Activated CD4-positive, alpha-beta T cell treated with anti-CD3 and anti-CD28 coated beads for 4 hours (primary cell): ENCODE measurements at places on chromosomes 2 and 18.

- no peak for DNase-seq
These were observed 105.0 kb upstream of the ITGA4 start for GRCh38 chr2:181352158-181352557.

GRCh38 chr2:45748239-45748638, 96.8 kb downstream of the PRKCE start:
- DNase-seq: no peak

DNA sequence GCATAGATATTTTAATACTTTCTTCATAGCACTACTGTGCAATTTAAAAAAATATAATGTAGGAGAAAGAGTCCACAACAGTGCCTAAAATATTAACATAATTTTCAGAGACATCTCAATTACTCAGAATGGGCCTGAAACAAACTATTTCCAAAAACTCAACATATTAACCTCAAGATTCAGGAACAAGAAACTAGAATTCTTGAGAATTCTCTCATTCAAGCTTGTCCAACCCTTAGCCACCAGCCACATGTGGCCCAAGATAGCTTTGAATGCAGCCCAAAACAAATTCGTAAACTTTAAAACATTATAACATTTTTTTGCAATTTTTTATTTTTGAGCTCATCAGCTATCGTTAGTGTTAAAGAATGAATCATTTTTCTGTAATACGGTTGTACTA, 35.2 kb downstream of the LNPK start:
- DNase-seq: no peak

GRCh38 chr2:118224895-118225311, 136.6 kb downstream of the INSIG2 start:
- DNase-seq: no peak

DNA sequence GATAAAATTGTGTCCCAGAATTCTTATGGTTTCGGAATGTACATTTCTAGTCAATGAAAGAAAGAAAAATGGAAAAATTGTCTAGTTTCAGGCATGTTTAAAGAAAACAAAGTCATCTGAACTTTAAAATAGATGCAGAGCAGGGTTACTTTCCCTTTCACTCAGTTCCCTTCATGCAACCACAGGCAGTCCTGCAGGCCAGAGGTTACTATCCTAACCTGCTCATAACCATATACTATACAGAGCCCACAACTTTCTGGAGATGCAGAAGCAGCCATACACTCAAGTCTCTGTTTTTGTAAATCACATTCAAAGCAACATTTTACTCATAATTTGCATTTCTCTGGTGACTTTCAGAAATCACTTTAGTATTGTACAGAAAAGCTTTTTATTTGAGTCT, 690.3 kb downstream of the MBD2 start:
- DNase-seq: no peak

GRCh38 chr18:45837283-45838070, 12.0 kb downstream of the SIGLEC15 start:
- no peak for DNase-seq

DNA sequence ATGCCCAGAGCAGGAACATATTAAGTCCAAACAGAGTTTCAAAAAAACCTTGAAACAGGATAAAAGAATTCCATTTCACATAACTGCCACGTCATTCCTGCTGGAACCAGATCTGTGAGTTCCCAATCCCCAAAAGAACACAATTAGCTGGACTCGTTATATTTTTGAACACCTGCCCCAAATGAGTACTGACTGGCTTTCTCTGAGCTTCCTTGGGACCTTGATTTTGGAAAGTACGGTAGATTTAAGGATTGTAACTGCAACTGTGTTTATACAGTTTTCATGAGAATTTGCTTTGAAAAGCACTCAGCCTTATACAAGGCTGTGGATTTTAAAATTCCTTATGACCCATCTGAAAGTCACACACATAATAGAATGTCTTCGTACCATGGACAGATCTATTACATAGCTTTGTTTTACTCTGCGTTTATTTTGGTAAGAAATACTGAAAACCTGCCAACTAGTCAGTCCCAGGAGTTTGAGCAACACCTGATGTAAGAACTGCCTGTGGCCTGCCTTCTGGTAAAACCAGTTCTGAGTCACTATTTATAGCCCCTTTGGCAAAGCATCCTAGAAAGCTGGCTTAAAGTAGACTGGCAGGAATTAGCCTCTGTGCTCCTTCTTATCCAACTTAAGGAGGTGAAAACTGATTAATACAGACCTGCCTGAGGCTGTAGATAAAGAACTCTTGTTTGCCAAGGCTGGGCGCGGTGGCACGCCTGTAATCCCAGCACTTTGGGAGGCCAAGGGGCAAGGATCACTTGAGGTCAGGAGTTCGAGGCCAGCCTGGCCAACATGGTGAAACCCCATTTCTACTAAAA, 48.1 kb downstream of the MERTK start:
- DNase-seq: no peak

DNA sequence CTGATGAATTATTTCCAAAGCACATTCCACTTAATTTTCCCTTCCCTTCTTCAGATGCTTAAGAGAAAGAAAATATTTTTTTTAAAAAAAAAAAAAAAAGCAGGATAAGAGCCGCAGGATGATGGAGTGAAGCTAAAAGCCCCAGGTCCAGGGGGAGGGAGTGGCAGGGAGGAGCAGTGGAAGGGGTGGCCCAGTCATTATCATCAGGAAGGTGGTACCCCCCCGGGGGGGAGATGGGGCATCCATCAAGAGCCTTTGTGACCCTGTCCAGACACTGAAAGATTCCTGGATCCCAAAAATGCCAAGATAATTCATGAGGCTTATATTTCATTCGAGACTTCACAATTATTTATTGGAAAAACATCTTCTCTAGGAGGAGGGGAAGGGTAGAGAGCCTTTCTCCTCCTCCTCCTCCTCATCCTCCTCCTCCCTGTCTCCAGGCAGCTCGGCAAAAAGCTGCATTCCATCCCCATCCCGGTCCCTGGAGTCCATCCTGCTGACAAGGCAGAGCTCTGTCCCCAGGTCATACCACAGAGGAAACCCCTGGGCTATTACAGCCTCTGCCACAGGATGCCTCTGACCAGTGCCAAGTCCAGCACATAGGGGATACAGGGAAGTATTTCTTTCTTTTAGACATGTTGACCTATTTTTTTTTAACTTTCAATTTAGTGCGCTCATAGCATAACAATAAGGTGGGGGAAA, 125.3 kb downstream of the TWIST2 start:
- no peak for DNase-seq

DNA sequence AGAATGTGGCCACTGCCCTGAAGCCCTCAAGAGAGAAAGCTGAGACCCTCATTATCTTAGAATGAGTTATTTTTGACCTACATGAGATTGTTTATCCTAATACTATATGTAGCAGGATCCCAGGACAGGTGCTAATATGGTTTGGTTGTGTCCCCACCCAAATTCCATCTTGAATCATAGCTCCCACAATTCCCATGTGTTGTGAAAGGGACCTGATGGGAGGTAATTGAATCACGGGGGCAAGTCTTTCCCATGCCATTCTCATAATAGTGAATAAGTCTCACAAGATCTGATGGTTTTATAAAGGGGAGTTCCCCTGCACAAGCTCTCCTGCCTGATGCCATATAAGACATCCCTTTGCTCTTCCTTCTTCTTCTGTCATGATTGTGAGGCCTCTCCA, 76.8 kb downstream of the CCBE1 start:
- DNase-seq: no peak

DNA sequence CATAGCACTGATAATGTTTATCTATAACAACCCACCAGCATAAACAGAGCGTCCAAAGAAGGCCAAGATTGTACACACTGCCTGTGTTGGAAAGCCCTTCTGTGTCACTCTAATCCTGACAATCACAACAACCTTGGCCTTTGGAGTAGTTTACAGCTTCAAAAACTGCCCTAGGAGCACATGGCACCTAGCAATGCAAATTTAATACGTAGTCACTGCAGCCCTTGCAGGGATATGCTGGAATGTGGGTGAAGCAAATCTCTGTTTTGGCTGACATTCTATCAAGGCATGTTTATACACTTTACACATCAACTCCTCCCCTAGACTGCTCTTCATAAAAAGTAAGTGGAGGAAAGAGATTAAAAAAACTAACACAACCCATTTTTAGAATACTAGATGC, 66.8 kb downstream of the GRB14 start:
- no peak for DNase-seq
